ENCODE measurements at places on chromosomes 7 and 10.

DNA sequence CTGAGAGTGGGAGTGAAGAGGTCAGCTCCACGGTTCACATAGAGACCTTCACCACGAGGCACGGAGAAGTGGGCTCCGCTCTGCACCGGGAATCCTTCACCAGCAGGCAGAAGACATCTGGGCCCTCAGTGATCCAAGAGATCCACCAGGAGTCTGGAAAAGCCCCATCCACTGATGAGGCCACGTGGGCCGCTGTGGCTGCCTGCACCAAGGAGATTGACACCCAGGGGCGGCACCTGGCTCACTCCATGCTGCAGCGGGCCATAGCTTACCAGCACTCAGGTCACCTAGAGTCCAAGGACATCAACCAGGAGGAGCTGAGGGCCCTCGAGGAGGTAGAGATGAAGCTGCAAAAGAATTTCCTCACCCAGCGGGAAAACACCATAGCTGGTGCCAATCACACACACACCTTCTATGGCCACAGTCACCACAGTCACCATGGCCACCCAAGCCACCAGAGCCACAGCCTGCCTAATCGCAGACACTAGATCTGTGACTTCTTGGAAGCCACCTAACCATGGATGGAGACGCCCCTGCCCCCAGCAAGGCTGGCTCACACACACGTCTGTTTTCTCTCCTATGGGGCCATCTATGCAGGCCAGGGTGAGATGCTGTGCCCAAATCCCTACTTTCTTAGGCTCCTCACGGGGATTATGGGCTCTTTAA, 694 bp downstream of the C10orf62 start:
- DNase-seq: no peak

GRCh38 chr7:45872116-45873034, 507 bp downstream of the CCDC201 start:
- no peak for DNase-seq

- DNase-seq: no peak
Observed at GRCh38 chr7:81075150-81075549, 156.3 kb upstream of the SEMA3C start.

DNA sequence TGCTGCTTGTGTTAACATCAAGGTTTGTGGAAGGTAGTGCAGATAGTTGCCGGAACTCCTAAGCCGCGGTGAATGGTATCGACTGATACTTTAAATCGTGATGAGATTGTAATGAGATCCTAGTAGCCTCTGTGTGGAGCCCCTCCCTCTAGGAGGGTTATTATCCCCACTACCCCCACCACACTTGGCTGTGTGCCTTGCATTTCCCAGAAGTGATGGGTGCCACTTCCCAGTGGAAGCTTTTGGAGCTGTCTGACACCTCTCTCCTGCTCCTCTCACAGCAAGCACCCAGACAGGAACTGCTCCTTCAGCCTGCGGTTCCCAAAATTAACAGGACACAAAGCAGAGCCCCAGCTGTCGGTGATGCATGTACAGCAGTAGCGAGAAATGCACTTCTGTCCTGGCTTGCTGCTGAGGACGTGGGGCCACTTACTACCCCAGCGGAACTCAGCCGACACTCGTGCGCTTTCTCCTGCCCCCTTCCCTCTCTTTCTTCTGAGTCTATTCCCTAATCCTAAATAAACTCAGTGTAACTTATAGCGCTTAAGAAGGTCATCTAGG, 52.5 kb downstream of the PRKAG2 start:
- no peak for DNase-seq

DNA sequence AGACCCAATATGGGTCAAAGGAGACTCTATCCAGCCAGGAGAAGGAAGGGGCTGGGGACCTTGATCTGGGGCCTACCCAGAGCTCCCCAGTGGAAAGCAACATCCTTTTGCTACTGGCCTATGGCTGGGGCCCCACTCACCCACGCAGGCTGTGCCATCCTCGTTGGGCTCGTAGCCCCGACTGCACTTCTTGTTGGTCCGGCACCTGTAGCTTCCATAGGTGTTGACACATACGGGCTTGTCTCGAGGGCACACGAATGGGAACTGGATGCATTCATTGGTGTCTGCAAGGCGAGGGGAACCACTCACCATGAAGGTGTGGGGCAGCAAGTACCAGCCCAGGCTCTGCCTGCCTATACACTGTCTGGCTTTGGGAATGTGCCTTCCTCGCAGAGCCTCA, 30.5 kb downstream of the GOLGA7B start:
- DNase-seq: no peak

- DNase-seq: no peak
Observed at GRCh38 chr7:17696422-17696821, 243.9 kb downstream of the SNX13 start.

DNA sequence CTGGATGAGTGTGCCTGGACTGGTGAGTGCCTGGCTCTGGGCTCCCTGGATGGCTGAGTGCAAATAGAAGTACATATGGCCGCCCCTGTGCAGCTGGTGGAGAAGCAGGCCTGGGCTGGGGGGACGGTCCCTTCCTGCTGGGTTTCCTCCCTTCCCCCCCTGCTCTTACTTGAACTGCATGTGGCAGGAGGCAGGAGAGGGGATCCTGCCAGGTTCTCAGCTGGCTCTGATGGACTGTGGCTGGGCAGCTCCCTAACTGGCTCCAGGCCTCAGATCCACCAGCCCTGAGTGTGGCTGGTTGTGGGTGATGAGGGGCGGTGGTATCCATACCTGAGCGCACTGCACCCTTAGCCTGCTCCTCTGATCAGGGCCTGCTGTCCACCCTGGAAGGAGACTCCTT, 26.9 kb downstream of the ADCY1 start:
- no peak for DNase-seq

- DNase-seq: no peak
Observed at GRCh38 chr10:131571865-131572264, 260.3 kb upstream of the TCERG1L start.

GRCh38 chr10:77001206-77001605, 636.4 kb downstream of the KCNMA1 start:
- no peak for DNase-seq

DNA sequence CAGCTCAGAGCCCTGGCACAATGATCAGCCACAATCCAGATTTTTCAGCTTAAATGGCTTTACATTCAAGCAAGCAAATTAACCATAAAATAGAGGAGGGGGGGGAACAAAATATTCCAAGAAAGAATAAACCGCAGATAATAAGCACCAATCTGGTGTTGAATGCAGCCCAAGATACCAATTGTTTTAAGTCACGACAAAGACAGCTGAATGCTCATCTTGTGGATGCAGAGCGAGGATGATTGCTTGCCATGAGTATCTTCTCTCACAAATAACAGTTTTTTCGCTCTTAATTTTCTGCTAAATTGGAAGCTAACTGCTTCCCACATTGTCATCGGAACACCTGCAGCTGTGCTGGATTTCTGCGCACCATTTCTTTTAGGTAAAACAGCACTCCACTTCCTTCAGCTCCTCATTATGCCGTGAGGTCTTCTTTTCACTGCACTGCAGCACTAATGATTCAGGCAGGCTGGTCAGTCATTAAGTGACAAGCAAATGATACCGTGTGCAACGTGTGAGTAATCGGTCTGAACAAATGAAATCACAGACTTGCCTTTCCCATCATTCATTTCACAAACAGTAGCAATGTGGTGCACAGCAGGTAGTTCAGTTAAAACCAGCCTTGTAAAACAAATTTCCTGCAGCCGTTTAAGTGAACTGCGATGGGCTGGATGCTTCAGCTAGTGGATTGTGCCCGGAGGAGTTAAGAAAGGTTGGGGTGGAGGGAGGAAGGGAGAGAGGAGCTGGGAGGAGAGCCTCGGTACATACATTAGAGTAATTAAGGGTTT, 106.4 kb upstream of the CDCA7L start:
- peak; percentile 16 for DNase-seq

- DNase-seq: no peak
Observed at GRCh38 chr10:77949167-77949566, 22.6 kb upstream of the DLG5 start.

- DNase-seq: no peak
Observed at GRCh38 chr10:132544744-132545658, 7.4 kb downstream of the INPP5A start.

DNA sequence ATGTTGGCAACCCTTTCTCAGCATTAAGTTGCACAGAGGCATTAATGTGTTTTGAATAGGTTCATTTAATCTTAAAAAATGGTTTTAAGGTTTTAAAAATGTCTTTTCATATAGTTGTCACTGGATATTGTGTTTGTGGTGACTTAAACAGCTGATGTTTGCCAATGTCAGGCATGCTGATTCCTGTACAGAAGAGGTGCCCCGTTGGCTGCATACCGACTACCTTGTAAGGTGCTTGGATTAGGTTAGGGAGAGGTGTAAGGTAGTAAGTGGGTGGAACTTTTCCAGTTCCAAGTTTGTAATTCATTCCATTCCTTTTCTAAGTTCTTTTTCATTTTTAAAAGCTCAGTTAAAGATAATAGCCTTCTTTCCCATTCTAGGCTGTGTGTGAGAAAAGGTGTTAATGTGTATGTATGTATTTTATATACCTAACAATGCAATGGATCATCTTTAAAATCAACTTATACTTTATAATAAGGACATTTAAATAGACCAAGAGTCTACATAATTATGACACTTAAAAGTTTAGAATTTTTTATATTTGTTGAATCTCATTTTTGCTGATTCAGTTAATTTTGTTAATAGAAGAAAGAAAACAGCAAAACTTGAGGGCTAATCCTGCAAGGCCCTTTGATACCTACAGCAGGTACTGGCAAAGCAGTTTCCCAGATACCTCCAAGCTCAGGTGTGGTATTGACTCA, 155.2 kb downstream of the LCOR start:
- DNase-seq: no peak

GRCh38 chr10:119728172-119728800, 2.4 kb downstream of the INPP5F start:
- no peak for DNase-seq

- no peak for DNase-seq
Observed at GRCh38 chr7:47361746-47362215, 220.1 kb downstream of the TNS3 start.

DNA sequence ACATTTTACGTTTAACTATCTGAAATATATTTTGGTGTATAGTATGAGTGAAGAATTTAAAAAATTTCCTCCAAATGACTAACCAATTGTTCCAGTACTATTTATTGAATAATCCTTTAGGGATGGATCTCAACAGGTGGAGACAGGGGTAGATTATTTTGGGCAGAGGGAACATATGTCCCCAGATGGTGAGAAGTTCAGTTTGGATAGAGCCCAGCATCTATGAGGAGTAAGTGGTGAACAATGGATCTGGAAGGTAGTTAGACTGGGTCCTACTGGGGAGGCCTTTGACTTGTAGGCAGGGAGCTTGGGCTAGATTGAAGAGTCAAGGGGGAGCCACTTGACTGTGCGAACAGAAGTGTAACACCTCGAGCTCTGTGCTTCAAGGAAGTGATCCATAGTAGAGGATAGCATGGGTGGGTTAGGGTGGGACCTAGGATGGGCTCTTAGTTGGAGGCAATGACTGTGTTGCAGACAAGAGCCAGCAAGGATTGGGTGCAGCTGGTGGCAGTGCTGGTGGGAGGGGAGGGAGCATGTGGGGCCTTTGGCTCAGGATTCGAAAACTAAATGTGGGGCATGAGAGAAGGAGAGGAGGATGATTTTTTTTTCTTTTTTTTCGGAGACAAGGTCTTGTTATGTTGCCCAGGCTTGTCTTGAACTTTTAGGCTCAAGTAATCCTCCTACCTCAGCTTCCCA, 3.9 kb upstream of the PURB start:
- DNase-seq: no peak

GRCh38 chr7:121529003-121529402, 132.9 kb upstream of the FAM3C start:
- no peak for DNase-seq

DNA sequence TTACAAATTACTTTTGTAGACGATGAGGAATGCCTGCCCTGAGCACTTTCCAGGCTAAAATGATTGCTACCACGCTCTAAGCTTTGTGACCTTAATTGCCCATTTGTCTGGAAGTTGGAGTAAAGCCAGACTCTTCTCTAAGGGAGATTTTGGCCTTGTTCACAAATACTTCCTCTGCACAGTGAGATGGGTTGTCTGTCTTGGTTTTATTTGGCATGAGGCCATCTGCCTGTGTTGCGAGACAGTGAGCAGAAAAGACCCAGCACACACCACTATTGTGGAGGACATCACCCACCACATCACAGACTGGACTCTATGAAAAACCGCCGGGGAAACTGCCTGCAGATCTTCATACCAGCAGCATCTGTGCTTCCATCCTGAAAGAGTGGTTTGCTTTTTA, 138.4 kb downstream of the BICC1 start:
- DNase-seq: no peak

GRCh38 chr7:55260676-55261385, 104.3 kb upstream of the LANCL2 start:
- DNase-seq: no peak

DNA sequence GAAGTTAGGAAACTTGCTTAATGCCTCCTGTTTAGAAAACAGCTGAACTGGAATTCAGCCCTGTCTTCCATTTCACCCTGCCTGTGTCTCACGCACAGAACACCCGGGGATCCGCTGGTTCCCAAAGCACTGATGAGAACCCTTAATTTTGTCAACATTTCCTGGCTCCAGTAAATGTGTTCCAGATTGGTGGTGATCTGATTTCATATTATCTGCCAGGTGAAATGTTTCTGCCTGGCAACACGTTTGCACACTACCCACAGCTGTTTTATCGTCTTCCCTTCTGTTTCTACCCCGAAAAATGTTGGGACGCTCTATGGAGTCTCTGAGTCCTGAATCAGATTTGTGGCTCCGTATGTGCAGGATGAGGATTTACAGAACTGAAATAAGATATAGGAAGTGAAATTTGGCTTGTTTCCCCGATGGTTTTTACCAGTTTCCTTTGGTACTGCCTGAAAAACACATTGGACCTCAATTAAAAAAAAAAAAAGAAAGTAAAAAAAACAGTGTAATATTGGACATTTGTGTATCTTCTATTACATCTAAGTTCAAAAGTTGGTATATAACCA, 29.0 kb downstream of the MRC1 start:
- no peak for DNase-seq

DNA sequence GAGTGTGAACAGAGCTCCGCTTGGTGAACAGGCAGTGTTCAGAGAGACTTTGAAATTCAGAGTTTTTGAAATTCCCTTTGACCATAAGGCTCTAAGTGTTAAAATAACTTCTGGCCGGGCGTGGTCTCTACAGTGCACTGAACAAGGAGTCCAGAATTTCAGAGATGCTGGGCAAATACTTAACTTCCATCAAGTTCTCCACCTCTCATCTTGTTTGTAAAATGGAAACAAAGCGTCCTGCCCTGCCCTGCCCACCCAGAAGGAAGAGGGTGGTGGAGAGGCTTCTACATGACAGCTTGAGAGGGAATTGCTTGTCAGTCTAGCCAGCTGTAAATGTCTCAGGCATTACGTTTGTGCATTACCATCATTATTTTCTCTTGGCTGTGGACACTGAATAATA, 102.6 kb downstream of the RGS10 start:
- DNase-seq: no peak

GRCh38 chr7:99947608-99948007, 18.2 kb upstream of the GJC3 start:
- DNase-seq: no peak

GRCh38 chr10:95476469-95477174, 84.5 kb downstream of the SORBS1 start:
- no peak for DNase-seq

- no peak for DNase-seq
Observed at GRCh38 chr7:50762337-50762736, 20.4 kb downstream of the GRB10 start.

- DNase-seq: no peak
Observed at GRCh38 chr7:99371376-99371920, 3.1 kb upstream of the ARPC1B start.

All from NCI-H526 (cell line).